GM12892 (cell line): ENCODE measurements at places on chromosomes 6 and 20.

- DNase-seq: no peak
Observed at GRCh38 chr6:120228297-120228696, 878.7 kb upstream of the MAN1A1 start.

DNA sequence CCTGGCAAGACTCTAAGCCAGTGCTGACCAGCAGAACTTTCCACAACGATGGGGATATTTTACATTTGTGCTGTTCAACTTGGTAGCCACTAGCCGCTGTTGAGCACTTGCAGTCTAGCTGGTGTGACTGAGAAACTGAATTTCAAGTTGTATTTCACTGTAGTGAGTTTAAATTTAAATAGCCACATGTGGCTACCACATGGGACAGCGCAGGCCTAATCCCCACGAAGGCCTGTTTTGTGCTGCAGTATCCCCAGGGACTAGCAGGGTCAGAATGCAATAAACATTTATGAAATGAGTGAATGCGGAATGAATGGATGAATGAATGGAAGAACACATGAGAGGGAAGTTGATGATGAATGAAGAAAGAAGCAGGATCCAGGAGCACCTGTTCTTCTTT lies 115.8 kb downstream of the TRERF1 start:
- no peak for DNase-seq

DNA sequence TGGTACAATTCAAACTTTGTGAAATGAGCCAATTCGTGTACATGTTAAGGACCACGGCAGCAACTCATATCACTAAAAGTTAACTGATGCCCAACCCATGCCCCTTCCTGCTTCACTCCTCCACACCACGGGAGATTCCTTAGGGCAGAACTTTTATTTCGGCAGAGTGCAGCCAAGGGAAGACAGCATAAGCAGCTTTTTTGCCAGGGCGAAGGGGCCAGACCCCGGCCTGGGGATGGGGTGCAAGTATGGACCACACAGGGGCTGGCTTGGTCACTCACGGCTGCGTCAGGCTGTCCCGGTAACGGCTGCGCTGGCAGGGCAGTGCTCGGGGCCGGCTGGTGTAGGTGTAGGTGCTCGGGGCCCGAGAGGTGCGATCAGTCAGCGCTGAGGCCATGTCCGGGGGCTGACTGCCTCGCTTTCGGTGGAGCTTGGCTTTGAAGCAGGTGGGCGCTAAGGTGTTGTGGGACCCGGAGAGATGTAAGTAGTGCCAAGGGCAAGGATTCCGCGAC lies 792 bp downstream of the RSPH3 start:
- DNase-seq: no peak

- DNase-seq: no peak
Observed at GRCh38 chr20:47097691-47098622, 203.3 kb downstream of the EYA2 start.

- DNase-seq: no peak
Observed at GRCh38 chr6:4518506-4518905, 257.7 kb upstream of the CDYL start.

DNA sequence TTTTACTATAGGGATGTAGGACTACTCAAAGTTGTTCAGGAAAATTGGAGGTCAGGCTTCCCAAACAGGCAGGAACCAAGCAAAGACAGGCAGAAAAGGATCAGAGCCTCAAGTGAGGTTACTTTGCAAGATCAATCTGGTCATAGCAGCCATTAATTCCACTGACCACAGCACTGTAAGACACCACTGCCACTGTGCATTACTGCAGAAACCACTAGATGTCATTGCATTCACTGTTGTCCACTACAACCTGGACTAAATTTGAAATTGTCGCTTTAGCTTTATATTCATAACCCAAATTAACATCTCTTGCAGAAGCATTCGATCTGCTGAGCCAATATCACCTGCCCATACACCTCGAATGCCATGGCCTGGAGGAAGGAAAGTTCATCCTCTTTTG lies 126.9 kb upstream of the UFL1 start:
- no peak for DNase-seq

- no peak for DNase-seq
Observed at GRCh38 chr6:46606338-46606737, 46.3 kb downstream of the CYP39A1 start.

- no peak for DNase-seq
Observed at GRCh38 chr6:28897369-28897745, 26.4 kb downstream of the TRIM27 start.

- no peak for DNase-seq
Observed at GRCh38 chr6:135261872-135262725, 81.0 kb downstream of the MYB start.

DNA sequence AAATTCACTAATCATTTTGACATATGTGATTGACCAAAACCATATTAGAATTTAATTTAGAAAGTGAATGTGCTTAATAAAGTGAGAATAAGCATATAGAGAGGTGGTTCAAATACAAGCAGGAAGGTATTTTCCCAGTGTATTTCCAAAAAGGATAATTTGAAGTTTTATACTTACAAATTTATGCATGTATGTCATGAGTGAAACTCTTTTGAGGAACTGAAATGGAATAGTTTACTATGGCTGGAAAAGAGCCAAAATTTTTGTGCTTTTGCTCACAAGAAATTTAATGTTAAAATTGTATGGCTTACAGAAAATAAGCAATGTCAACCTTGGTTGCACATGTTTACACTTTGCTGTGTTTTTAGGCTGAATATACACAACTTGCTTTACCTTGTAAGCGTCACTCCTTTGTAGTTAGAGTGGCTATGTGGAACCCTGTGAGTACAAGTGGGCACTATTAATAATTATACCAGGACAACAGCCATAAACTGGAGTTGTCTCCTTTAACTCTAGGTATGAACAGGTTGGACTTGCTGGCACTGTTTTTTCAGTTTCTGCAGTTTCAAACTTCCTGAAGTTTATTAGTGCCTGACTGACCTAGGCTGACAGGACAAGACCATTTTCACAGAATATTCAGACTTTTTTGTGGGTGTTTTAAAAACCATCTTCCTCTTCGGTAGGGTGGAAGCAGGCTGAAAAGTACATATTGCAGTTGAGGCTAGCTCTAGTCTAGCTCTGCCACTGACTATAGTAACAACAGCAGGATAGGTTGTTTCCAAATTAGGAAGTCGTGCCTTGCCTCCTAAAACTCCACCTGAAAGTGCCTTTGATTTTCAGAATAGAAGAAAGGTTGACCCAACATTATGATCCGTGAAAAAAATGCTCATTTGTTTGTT lies 6.0 kb downstream of the AFDN start:
- no peak for DNase-seq

DNA sequence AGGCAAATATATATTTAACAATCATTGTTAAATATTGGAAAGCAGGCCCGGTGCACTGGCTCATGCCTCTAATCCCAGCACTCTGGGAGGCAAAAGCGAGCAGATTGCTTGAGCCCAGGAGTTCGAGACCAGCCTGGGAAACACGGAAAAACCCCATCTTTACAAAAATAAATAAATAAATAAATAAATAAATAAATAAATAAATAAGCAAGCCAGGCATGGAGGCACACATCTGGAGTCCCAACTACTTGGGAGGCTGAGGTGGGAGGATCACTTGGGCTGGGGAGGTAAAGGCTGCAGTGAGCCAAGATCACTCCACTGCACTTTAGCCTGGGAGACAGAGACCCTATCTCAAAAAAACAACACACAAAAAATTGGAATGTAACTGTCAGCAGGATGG lies 53.7 kb downstream of the ZFP64 start:
- no peak for DNase-seq

- DNase-seq: no peak
Observed at GRCh38 chr6:57301757-57302156, 15.7 kb upstream of the PRIM2 start.

- no peak for DNase-seq
Observed at GRCh38 chr6:43803055-43803782, 33.2 kb downstream of the VEGFA start.

DNA sequence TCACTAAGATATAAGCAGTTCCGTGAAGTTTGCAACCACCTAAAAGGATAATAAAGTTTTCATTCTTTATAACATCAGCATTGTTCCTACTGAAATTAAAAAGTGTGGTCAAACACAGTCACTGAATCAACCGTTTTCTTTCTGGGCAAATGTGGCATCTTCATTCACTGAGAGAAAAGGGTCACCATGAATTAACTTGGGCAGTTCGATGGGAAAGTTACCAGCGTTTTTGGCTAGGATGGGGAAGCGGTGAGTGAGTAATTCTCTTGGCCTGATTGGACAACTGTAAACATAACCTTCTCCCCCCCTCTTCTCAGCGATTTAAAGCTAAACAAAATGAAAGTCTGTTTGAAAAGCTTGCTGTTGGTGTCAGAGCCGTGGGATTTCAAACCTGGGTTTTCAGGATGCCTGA lies 181.8 kb downstream of the SASH1 start:
- DNase-seq: no peak

DNA sequence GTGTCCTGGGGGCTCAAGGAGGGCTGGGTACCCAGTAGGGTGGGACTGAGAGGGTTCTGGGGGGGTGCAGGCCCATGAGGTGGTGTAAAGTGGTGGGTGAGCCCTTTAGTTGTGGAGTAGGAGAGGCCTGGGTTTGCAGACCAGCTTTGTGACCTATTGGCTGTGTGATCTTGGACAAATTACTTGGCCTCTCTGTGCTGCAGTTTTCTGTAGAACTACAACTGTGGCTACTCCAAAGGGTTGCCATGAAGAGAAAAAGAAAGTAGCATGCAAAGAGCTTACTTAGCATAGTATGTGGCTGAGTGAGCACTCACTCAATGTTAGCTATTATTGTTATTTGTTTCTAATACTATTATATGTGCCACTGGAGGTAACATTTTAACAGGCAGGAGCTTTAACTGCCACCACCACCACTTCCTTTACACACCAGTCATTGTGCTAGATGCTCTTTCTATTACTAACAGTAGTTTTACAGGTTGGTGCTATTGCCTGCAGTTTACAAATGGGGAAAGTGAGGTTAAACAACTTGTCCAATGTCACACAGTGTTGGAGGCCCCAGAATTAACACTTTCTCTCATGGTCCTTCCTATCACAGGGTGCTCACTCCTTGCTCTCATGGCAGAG lies 286.8 kb downstream of the DHX35 start:
- DNase-seq: no peak

DNA sequence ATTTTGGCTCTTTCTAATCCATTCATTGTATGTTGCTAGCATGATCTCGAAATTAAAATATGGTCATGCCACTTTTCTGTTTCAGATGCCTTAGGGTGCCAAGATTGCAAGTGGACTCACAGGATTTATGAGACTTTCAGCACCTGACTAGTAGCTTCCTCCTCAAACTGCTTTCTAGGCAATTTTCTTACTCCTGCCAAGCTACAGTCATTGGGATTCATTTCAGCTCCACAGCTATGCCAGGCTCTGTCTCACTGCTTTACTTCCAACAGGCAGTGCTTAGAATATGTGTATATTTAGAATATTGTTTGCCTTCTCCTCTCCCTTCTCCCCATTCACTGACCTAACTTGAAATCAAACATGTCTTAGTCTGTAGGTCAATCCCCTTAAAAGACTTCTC lies 681.4 kb downstream of the TENT5A start:
- no peak for DNase-seq
